HTR-8/SVneo (cell line): ENCODE measurements at places on chromosomes 11 and 22.

DNA sequence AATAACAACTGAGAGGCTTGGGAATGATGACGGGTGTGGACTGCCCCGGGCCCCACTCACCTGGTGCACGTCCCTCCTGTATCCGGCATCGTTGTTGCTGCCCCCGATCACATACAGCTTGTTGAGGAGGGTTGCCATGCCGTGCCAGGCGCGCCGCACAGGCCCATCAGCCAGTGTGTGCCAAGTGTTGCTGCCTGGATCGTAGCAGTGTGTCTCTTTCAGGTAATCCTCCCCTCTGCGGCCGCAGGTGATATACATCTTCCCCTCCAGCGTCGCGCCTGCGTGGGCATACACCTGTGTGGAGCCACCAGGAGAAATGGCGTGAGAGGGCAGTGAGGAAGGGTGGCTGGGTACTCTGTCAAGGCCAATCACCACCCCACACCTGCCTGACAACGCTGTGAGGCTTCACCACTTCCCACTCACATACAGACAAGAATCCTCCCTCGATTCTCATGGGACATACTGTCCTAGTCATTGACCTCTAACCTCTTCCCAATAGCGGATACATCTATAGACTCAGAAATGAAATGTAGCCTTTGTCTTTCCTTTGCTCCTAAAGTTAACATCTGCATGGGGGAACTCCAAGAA, 8.9 kb upstream of the SCARF2 start:
- no peak for DNase-seq

GRCh38 chr22:46770151-46770641, 7.7 kb downstream of the TBC1D22A start:
- DNase-seq = no peak

GRCh38 chr11:86380295-86381059, 5.8 kb downstream of the CCDC81 start:
- DNase-seq = no peak

- no peak for DNase-seq
These were observed 98.8 kb upstream of the CD82 start for GRCh38 chr11:44466531-44467205.

DNA sequence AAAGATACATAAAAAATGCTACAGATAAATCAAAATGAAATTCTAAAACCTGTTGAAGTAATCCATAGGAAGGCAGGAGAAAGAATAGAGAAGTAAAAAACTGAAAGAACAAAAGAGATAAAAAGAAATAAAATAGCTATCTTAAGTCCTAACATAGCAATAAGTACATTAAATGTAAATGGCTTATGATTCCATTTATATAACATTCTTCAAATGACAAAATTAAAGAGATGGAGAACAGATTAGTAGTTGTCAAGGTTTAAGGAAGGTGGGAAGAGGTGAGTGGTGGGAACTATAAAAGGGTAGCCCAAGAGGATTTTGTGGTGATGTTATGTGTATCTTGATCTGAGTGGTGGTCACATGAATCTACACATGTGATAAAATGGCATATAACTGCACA, 254.8 kb downstream of the FAM76B start:
- DNase-seq = no peak

DNA sequence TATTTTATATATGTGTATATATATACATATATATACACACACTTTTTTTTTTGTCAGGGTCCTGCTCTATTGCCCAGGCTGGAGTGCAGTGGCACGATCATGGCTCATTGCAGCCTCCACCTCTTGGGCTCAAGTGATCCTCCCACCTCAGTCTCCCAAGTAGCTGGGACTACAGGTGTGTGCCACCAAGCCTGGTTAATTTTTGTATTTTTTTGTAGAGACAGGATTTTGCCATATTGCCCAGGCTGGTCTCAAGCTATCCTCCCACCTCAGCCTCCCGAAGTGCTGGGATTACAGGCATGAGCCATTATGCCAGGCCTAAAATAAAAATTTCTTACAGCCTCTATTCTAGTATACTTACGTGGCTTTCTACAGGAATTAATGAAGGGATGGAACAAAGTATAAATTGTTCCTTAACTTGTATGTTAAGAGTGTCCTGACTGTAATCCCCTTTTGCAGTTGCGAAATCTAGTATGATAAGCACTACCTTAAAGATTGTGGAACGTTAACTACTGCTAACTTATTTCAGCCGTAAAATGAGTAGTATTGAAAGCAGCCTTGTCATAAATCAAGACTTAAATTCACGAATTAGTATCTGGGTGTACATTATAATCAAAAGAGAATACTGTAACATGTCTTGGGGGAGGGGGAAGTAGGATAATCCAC, 2.1 kb downstream of the TRAF6 start:
- no peak for DNase-seq

DNA sequence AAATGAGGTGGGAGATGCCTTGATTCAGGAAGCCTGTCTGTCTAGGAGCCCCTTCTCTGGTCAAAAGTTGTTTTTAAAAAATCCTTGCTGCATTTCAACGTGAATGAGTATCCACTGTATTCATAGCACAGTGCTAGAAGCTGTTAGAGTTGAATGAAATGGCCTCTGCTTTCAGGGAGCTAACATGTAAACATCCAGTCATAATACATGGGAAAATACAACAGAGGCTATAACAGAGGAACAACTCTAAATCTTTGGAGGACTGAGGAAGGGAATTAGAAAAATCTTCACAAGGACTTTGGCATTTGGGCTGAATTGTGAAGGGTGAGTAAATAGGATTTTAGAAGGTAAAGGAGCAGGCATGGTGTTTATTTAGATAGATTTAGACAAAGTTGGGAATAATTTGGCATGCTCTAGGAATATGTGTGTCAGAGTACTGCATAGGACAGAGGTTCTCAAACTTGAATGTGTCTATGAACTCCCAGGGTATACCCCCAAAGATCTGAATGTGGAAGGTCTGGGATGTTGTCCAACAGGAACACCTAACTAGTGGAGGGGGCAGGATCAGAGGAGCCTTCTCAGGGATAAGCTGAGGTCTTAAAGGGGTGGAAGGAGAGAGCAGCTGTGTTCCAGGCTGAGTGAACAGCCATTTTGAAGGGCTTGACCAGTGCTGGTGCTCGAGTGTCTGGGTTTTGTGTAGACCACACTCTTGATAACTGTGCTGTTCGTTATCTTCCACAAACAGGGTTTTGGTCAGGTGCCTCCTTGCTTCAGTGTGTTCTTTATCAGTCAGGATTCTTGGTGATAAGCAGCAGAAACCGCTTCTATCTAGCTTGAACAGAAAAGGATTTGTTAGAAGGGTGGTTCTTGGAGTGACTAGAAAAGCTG, 12.7 kb downstream of the SREBF2 start:
- no peak for DNase-seq

GRCh38 chr11:44964526-44965209, 14.0 kb upstream of the TP53I11 start:
- no peak for DNase-seq

DNA sequence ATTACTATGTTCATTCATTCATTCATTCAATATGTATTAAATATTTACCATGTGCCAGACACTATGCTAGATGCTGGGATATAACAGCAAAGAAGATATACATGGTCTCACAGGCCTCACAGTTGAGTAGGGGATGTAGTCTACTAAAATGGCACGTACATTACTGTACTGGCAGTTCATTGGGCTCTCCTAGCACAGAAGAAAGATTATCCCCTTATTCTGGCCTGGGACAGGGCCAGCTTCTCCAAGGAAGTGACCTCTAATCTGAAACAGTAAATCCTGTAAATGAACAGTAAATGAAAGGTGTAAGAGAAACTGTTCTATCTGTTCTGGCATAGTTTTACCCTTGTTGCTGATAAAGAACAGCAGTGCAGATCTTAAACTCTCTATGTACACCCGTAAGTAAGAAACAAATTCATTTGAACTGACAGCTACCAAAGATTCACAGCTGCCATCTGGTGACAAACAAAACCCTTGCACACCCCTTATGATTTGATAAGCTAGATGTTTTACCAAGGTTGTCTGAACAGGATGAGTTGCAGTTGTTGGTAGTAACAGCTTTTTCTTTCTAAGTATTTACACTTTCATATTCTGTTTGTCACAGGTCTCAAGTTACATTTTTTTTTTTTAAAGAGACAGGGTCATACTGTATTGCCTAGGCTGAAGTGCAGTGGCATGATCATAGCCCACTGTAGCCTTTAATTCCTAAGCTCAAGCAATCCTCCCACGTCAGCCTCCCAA, 263.1 kb downstream of the TMEM135 start:
- no peak for DNase-seq

GRCh38 chr11:78176605-78177141, 11.8 kb downstream of the KCTD21 start:
- DNase-seq = no peak

DNA sequence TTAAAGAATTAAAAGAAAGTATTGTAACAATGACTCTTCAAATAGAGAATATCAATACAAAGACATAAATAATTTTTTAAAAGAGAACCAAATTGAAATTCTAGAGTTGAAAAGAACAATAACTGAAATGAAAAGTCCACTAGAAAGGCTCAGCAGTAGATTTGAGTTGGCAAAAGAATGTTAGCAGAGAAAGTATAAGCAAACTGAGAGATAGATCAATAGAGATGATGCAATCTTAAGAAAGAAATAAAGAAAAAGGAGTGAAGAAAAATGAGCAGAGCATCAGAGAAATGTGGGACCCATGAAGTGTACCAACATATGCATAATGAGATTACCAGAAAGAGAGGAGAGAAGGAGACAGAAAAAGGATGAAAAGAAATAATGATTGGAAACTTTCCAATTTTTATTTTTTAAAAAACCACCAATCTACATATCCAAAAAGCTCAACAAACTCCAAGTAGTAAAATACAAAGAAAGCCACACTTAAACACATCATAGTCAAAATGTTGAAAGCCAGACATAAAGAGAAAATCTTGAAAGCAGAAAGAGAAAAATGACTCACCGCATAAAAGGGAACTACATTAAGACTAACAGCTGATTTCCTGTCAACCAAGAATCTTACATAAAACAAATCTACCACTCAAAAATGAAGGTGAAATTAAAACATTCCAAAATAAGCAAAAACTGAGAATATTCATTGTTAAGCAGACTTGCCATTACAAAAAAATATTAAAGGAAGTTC, 20.9 kb downstream of the NCF4 start:
- DNase-seq = no peak

GRCh38 chr11:61072316-61073109, 29.8 kb upstream of the CD5 start:
- DNase-seq = no peak

- DNase-seq = no peak
These were observed 27.8 kb upstream of the CDON start for GRCh38 chr11:126090452-126090851.

GRCh38 chr11:119461229-119461963, 38.4 kb upstream of the THY1 start:
- DNase-seq = no peak

DNA sequence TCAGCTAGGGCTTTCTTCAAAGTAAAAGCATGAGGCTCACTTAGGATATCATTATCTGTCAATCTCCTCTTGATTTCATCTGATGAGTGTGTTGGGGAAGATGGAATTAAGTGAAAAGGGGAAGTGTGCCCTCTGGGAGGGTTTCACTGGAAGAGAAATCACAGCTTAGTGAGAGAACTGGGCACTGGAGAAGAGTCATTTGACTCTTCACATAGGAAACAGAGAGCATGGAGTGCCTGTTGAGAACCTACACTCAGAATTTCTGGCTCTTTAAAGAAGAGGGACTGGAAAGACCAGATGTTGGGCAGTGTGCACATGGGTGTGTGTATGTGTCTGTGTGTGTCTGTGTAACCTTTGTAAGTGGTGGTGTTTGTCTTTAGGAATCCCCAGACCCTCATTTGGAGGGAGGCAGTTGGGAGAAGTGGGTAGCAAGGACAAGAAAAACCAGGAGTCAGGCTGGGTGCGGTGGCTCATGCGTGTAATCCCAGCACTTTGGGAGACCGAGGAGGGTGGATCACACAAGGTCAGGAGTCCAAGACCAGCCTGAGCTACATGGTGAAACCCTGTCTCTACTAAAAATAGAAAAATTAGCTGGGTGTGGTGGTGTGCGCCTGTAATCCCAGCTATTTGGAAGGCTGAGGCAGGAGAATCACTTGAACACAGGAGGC, 10.0 kb downstream of the STX3 start:
- no peak for DNase-seq

- peak; percentile 41 for DNase-seq
These were observed 248.8 kb downstream of the RAB38 start for GRCh38 chr11:87926250-87926970.

DNA sequence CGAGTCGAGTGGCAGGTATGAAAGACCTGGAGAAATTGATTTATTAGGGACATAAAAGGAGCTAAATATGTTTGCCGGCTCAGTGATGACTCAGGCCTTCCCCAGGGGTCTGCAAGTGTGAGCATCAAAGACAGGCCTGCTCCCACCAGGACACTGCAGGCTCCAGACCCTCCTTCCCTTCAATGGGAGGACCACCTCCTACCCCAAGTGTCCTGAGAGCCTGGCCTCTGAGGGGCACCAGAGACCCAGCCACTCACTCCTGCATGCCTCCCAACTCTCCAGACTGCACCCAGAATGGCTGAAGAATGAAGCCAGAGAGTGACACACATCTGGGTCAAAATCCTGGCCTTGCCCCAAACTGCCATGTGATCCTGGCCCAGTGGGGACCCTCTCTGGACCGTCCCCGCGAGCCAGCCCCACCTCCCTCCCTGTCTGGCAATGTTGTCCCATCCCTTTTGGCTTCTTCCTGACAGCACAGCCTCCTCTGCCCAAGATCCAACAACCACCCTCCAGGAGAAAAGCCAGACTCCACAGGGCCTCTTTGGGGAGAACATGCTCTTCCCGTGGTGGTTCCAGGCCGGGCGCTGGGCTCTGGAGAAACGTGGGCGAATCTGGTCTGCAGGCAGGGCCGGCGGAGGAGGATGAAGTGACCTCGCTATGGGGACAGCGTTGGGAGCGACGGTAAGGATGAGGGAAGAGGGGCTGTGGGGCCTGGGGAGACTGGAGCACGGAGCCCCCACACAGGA, 36.2 kb downstream of the CYTH4 start:
- DNase-seq = peak; percentile 35

GRCh38 chr11:110621826-110622225, 90.4 kb downstream of the ARHGAP20 start:
- DNase-seq = no peak

GRCh38 chr11:67466962-67467771, 1.9 kb downstream of the TMEM134 start:
- DNase-seq = no peak

DNA sequence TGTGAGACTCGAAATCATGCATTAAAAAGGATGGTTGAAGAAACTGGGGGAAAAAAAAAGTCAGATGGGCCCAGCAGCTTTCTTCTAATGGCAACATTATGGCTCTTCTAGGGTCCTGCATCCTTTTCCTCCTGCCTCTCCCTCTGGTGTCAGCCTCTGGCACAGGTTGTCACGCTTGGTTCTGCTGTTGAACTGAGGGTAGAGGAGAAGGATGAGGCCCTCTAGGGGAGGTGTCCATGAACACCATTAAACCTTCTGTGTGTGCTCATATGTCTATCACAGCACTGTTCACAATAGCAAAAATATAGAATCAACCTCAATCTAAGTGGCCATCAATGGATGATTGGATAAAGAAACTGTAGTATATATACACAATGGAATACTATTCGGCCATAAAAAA, 36.0 kb downstream of the BUD13 start:
- no peak for DNase-seq

GRCh38 chr11:66075273-66075672, 5.2 kb downstream of the PACS1 start:
- DNase-seq = no peak
